ENCODE measurements at places on chromosomes 7 and 10.
A peak's percentile ranks its signal among the peaks of the same experiment; 100 is the strongest.

GRCh38 chr10:4698075-4698474 lies 127.9 kb upstream of the AKR1E2 start:
- DNase-seq, result no peak

DNA sequence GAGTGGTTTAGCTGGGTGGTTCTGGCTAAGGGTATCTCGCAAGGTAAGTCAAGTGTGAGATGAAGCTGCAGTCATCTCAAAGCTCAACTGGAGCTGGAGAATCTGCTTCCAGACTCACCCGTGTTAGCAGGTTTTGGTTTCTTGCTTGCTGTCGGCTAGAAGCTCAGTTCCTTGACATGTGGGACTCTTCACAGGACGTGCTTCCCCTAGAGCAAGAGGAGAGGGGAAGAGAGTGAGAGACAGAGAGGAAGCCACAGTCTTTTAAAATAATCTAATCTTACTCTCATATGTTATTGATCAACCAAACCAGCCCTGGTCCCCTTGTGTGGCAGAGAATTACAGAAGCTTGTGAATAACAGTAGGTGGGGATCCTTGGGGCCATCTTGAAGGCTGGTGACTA lies 199.5 kb downstream of the REEP3 start:
- no peak for DNase-seq

GRCh38 chr7:151087245-151088018 lies 1.2 kb downstream of the AGAP3 start:
- no peak for DNase-seq

GRCh38 chr10:86922553-86922961 lies 34.9 kb downstream of the MMRN2 start:
- no peak for DNase-seq

- DNase-seq, result no peak
Observed at GRCh38 chr7:13880789-13881188, 108.7 kb downstream of the ETV1 start.

DNA sequence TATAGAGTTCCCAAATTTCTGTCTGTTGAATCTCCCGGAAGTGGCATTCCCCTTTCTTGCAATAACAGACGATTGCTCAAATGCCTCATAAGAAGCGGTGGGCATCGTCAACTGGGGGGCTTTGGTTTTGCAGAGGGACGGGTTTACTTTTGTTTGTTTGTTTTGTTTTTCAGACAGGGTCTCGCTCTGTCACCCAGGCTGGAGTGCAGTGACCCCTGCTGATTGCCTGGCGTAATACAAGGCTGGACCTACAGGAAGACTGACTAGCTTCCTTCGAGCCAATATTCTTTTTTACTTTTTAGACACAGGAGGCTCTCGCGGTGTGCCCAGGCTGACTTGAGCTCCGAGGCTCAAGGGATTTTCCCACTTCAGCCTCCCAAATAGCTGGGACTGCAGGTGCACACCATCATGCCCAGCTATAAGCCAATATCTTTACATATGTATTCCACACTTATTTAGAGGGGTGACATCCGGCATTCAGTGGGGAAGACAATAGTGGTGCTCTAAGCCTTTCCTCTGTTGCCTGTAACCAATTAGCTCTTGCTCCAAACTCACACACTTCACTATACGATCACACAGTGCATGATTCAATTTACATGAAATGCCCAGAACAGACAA lies 58.1 kb downstream of the FHIP2A start:
- DNase-seq, result peak; percentile 14

GRCh38 chr10:24723788-24724380 lies at the start of gene ARHGAP21:
Gene ARHGAP21 (minus strand): TSS chr10:24723887. CDS start chr10:24721899, 1,988 bp downstream.
- DNase-seq, result peak; percentile 9

Measured in CD4-positive, alpha-beta T cell treated with Interleukin-6 at 100 ng/mL for 8 hours (primary cell).